ENCODE measurements at places on chromosomes 1 and 21.

DNA sequence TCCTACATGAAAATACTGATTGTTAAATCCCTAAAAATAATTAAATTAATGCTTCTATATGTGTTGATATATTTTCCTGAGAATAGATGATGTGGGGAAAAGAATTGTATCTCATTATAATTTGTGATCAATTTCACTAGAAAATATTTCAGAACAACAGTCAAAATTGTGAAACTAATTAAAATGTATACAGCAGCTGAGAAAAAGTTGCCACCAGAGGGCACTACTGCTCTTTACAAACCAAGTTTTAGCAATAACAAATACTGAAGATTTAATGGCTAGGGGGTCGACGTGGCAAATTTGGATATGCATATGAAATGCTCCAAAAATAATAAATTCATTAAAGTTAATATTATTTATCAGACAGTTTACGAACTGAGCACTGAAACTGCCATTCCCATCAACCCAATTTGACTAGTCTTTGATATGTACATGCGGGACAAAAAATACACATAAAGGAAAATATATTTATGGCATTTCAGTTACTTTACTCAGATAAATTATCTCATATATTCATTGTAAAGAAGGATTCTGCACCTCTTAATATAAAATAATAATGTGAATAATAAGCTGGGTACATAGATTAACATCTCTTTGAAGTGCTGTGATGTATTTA lies 96.3 kb upstream of the TMPRSS15 start:
- no peak for DNase-seq

- DNase-seq: no peak
These were observed 15.4 kb downstream of the ST7L start for GRCh38 chr1:112603541-112603940.

DNA sequence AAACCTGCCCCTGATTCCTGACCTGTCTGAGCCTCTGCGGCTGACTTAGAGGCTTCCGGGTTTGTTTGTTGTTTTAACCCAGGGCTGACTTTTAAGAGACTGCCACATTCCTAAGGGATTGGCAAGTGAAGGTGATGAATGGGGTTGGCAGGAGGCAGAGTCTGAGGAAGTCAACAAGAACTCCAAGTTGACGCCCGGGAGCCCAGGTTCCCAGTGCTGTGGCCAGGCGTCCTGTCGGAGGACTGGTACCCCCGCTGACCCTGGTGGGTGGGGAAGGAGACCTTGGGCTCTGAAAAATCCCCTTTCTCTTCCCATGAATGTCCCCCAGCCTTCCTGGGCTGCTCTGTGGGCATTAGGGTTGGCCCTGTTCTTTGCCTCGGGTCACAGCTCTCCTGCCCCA lies 19.7 kb upstream of the EPS8L3 start:
- DNase-seq: no peak

- no peak for DNase-seq
These were observed 2.0 kb upstream of the CD101 start for GRCh38 chr1:116999596-116999995.

DNA sequence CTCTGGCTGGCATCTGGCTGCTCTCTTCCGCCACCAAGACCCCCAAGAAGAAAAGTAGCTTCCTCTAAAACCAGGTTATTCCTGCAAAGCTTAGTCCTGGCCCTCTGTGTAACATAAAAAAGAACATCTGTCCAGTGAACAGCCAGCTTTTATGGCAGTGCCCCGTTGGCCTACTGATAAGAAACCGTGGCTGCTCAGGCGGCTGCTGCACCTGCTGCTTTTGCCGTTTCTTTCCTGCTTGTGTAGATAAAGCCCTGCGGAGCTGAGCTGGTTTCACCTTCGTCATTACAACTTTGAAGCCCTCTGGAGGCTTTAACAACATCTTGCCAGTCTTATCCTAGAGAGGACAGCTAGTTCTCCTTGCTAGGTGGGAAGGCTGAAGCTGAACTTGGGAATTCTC lies 20.5 kb downstream of the ELAPOR1 start:
- DNase-seq: no peak

- DNase-seq: peak; percentile 41
These were observed 104.0 kb upstream of the PPM1J start for GRCh38 chr1:112818990-112819689.

GRCh38 chr21:38490411-38491020 lies 7.8 kb downstream of the ERG start:
- peak; percentile 37 for DNase-seq

- DNase-seq: peak; percentile 53
These were observed 1.2 kb upstream of the DENND1B start for GRCh38 chr1:197776351-197777105.

DNA sequence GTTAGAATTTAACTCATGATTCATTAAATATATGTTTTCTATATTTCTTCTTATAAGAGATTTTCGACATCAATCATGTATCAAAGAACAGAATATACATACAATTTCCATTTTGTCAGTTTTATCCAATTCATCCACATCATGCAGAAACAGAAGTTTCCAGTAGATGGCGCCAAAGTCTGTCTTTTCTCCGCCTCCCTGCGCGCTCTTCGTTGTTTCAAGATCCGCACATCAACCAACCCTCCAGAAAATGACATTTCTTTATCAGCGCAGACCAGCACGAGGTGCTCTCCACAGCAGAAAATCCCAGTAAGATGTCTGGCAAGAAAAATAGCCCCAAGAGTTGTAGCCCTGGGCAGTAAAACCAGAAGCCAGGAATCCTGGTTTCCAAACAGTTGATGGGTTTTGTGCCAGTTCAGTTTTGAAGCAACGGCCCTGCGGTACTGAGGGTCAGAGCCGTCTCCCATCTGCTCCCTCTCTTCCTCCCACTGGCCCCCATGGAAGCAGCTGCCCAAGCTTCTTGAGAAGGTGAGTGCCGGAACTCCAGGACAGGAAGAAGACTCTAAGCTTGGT lies 38.6 kb upstream of the GPR137B start:
- DNase-seq: peak; percentile 17

GRCh38 chr1:184956999-184957700 lies 17.2 kb downstream of the NIBAN1 start:
- no peak for DNase-seq

- DNase-seq: no peak
These were observed 47.3 kb upstream of the FGGY start for GRCh38 chr1:59249396-59250137.

- DNase-seq: no peak
These were observed 53.7 kb downstream of the SLX9 start for GRCh38 chr21:44993321-44994046.

DNA sequence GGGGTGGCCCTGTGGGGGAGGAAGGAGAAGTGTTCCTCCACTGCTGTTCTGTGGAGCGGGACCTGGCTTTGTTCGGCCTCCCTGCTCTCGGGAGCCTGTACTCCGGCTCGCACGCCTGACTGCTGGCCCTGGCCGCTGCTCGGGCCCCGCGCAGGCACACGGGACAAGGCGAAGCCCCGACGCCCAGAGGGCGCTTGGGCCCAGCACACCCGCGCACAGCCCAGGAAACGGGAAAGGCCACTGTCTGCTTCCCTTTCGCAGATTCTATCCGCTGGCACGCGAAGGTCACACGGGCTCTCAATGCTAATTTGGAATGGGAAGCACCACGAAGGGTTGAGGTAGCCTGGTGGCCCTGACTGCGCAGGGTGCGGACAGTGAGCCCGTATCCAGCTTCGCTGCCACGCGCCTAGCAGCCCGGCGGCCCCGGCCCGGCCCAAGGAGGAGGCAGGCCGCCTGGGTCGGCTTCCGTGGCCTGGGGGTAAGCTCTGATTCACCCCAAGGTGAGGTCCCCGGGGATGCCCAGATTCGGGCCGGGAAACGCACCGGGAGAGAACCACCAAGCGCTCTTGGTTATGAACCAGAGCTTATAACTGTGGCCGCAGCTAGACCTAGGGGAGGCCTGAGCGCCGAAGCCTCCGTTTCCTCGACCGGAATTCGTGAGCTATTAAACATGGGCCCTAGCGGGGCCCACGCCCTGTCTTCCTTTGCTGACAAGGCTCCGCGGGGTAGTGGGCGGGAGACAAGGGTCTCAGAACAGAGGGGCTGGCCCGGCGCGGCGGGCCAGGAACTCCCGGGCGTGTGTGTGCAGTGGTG lies 19.7 kb upstream of the TBX15 start:
- no peak for DNase-seq

DNA sequence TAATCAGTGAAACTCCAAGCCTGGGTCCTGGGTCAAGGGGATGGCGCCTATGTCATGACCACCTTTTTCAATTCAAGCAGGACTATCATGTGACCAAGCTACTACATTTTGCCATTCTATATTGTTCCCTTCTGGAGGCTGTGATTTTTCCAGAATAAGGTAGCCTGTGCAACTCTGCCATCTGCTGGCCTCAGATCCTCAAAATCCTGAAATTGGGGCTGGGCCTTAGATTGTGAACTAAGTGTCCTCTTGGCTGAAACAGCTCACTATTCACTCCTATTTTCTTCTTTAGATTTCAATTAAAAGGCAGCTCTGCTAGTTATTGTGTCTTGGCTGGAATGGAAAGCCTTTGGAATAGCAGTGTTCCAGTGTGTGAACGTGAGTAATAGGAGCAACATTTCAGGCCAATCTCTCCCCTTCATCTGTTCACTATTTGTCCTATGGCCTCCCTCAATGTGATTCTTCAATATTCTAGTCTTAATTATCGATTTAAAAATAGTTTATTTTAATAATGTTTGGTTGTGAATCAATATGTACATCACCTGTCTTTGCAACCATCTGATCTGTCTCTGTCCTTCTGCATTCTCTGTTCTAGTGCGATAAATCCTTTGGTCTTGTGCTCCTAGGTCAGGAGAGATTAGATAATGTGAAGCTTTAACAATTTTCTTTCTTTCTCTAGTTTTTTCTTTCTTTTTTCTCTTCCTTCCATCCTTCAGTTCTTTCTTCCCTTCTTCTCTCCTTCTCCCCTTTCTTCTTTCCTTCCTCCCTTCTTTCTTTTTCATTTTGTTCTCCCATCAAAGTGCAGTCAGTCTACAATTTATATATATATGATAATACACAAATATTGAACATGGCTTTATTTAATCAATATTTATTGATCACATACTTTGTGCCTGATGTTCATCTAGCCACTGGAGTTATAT lies 69.8 kb downstream of the CR1 start:
- DNase-seq: peak; percentile 22

DNA sequence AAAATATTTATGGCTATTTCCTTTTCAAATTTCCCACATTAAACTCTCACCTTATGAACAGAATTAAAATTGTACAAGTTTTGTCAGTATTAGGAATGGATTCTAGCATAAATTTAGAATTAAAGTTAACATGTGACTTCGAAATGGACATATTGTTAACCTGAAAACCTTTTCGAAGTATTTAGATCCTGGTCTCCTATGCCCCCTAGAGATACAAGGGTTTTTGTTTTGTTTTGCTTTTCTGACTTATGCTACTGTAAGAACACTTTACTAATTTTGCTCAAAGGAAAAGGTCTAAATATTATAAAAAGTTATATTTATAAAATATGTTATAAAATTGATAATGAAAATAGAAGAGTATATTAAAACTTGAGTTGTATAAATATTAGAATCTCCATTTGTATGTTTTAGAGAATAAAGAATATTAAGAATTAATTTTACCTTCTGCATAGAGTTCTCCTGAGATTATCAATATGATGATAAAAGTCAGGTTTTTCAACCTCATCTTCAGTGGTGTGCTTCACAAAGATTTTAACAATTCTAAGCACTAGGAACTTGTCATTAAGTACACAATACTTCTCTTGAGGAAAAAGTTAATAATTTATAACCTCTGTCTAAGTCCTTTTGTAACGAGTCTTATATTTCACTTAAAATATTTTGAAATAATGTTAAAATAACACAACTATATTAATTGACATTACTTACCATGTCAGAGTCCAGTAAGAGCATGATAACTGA lies at the start of gene F13B:
TSS of gene F13B (minus strand) at position 542 of the 738 bp plus-strand sequence. CDS start at position 505, 37 bp downstream.
- no peak for DNase-seq

DNA sequence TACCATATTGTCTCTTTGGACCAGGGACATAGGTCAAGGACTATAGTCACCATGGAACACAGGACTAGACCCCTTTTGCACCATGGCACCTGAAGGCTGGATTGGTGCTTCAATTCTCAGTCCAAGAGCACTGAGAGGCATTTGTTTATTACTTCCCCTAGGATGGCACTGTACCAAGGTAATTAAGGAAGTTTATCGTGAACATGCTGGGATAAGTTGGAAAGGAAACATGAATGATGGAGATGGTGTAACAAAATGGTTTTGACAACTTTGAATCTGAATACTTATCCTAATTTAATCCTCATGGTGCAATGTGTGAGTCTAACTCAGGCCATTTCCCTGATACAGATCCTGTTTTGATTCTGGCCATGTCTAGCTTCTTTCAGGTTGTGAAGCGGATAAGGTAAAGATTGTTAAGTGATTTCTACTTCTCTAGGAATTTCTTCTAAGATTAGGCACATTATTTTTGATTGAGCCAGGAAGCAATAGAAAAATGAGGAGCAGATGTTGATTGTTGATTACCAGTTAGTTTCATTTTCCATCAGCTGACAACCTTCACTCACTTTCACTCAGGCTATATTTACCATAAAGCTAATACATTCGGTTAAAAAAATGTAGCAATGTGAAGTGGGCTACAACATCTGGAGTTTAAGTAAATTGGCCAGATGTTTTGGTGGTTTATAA lies 37.3 kb upstream of the SIPA1L2 start:
- no peak for DNase-seq

DNA sequence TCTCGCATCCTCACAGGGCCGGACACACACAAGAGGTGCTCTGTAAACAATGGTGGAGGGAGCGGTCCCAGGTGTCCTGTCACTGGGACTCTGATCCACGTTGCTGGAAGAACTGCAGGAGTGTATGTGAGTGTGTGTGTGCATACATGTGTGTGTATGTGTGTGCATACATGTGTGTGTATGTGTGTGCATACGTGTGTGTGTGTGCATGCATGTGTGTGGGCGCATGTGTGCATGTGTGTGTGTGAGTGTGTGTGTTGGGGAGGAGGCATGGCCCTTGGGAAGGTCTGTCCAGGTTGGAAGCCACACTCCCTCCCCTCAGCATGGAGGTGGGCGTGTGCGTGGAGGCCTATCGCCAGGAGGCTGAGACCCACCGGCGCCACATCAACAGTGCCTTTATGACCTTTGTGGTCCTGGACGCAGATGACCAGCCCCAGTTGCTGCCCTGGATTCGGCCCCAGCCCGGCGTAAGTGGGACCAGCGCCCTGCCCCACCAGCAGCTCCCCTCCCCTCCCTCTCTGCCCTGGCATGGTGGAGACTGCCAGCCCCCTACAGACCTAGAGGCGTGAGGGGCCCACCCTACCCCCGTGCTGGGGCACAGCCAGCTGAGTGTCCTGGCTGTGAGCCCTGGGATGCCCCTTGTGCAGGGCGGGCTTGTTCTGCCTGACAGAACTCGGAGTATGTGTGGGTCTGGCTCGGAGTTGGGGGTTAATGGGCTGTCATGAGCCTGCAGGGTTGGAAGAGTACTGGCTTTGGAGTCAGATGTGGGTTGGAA lies 22.2 kb downstream of the FAM151A start:
- DNase-seq: no peak

DNA sequence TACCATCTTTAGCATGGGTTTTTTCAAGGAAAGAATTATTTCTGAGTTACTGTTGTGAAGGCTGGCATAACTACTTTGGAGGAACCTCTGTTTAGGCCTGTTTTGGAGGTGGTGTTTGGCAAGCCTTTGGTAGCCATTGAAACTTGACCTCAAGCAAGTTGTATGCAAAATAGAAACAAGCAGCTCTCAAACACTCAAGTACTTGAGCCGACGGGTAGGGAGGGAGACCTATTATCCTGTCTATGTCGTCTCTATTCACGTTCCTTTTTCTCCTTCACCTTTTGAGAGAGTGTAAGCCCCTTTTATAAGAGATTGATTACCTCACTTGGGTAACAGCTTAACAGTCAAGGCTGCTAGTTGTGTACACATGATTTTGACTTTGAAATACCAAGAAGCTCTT lies 878.3 kb upstream of the CXADR start:
- DNase-seq: no peak

Data from GDM1 (cell line).